Inflammatory macrophage treated with lipopolysaccharide for 1 hour (primary cell): ENCODE measurements at places on chromosomes 5 and 9.
A peak's percentile ranks its signal among the peaks of the same experiment; 100 is the strongest.

DNA sequence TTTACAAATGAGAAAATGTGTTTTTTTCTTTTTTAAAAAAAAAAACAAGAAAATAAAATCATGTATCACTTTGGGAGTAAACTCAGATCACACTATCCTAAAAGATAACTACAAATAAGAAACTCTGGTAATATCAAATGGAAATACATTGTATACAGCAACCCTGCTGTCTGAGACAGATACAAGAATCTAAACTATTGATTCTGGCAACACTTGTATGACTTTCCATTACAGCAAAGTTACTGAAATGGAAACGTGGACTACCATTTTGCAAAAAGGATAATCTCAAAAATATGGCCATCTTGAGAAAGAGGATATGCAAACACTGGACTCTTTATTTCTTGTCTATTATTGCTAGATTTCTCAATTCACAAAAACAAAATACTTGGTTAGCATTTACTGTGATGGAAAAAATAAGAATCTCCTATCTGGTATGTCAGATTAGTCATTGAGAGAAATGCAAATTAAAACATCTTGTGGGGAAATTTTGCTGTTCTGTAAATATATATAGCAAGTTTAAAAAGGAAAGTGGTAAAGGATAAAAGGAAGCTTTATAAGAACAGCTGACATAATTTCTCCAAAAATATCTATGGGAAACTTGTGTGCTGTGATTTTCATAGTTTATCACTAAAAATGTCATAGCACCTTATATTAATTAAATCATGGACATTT, 112.9 kb upstream of the FER start:
- DNase-seq = peak; percentile 26

DNA sequence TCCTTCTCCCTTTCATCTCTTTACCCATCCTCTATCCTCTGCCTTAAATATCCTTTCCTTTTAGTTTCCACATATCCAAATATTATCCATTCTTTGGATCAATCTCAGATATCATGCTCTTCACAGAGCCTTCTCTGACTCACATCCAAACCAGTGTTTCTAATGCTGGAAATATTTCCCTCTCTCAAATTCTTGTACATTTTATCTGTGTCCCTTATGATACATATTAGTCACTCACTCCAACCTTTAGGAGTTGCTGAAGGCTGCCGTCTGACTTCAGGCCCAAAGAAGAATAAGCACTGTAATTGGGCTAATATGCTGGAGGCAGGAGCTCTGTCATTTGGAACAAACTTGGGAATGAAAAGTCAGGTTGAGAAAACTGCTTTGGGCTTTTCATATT, 156.4 kb upstream of the RUSC2 start:
- DNase-seq = no peak

- no peak for DNase-seq
Measured at GRCh38 chr9:124074746-124075145, 63.2 kb downstream of the LHX2 start.

DNA sequence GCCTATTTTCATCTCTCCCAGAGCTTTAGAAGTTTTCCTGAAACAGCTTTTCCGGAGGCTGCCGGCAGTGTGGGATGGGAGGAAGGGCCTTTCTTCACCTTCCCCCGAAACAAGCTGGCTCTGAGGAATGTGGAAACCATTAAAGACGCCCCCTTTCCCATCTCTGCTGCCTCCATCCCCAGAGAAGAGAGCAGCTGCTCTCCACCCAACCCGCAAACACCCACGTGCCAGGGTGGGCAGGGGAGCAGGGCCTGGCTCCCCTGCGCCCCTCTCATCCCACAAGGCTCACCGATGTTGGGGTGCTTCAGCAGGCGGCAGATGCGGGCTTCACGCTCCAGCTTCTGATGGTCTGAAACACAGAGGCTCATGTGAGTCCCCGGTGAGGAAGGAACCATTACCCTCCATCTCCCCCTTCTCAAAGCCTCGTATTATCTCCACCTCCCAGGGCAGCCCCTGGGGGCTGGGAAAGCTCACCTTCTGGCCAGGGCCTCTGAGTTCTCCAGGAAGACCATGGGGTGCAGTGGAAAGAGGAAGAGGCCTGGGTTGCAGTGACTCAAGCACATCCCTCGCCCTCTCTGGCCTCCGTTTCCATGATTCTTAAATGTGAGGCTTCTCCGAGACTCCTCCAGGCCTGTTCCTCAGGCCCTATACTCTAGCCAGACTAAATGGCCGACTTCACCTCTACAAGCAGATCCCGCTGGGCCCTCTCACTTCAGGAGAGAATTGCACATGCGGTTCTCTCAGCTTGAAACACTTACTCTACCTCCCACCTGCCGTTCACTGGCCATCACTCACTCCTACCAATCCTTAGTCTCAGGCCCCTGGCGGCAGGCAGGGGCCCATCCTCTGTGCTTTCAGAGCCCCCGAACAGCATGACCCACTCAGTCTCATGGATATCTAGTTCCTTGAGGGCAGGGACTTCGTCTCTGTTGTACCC, 24.6 kb downstream of the CAMK2A start:
- no peak for DNase-seq

- no peak for DNase-seq
Measured at GRCh38 chr5:33309536-33310345, 131.0 kb upstream of the TARS1 start.

GRCh38 chr5:132689513-132689912, 15.7 kb downstream of the IL4 start:
- no peak for DNase-seq

DNA sequence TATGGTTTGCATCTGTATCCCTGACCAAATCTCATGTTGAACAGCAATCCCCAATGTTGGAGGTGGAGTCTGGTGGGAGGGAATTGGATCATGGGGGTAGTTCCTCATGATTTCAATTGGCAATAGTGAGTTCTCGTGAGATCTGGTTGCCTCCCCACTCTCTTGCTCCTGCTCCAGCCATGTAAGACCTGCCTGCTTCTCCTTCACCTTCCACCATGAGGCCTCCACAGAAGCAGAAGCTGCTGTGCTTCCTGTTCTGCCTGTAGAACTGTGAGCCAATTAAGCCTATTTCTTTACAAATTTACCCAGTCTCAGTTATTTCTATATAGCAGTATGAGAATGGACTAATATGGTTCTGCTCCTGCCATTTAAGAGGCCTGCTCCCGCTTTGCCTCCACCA, 32.9 kb downstream of the SCAI start:
- no peak for DNase-seq

- peak; percentile 94 for DNase-seq
Measured at GRCh38 chr5:100900796-100901781, 2.0 kb downstream of the ST8SIA4 start.

GRCh38 chr5:27316271-27316650, 277.9 kb upstream of the CDH9 start:
- DNase-seq = no peak

GRCh38 chr9:37972351-37972848, 68.5 kb upstream of the SLC25A51 start:
- DNase-seq = no peak

GRCh38 chr5:142255831-142256230, 69.0 kb downstream of the SPRY4 start:
- no peak for DNase-seq

- no peak for DNase-seq
Measured at GRCh38 chr9:122315534-122315933, 50.9 kb downstream of the MRRF start.

DNA sequence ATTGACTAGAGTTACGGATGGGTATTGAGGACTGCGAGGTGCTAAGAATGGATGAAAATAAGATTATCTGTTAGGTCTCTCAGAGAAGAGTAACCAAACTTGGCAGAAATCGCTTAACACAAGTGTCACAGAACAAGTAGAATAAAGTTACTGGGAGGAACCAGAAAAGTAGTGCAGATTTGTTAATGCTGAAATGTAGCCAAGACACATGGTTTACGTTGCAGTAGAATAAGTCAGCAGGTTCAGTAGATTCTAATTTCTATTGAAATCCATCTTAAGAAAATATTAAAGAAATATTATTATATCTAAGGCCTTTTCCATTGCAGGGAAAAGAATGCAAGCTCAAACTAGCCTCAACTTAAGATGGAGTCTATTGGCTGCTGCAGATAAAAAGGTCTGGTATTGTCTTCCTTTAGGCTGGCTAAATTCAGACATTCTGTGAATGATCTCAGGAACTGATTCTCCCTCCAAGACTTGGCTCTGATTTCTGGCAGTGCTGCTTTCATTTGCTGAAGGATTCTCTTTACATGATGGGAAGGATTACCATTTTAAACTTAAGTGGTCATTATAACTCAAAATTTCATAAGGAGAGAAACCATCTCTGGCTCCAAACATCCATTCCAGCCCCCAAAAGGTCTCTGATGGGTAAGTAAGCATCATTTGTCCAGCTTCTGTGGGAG, 314.9 kb downstream of the MARCHF11 start:
- DNase-seq = no peak

DNA sequence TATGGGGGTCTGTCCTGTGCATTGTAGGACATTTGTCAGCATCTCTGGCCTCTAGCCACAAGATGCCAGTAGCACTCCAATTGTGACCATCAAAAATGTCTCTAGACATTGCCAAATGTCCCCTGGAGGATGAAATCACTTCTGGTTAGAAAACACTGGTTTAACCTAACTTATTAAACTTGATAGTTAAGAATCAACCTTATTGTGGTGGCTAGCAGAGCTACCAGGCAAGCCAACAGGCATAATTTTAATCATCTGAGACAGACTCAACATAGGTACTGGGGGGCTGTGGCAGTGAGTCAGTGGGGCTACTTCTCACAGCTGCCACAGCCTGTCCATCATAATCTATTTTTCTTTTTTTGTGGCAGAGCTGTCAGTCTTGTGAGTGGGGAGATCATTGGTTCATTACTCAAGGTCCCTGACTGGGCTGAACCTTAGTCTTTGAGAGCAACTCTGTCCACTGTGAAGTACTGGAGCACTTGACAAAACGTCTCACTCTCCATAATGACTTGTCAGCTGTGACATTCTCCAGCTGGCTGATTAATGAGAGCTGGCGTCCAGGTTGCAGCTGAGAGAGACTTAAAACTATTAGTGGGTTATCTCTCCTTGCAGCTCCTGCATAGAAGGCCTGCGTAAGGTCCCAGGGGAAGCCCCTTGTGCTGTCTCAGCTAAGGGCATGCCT, 107.9 kb downstream of the DCP2 start:
- no peak for DNase-seq

- DNase-seq = no peak
Measured at GRCh38 chr5:163760498-163760897, 255.1 kb downstream of the MAT2B start.

GRCh38 chr5:149094996-149095395, 32.1 kb upstream of the SH3TC2 start:
- no peak for DNase-seq

DNA sequence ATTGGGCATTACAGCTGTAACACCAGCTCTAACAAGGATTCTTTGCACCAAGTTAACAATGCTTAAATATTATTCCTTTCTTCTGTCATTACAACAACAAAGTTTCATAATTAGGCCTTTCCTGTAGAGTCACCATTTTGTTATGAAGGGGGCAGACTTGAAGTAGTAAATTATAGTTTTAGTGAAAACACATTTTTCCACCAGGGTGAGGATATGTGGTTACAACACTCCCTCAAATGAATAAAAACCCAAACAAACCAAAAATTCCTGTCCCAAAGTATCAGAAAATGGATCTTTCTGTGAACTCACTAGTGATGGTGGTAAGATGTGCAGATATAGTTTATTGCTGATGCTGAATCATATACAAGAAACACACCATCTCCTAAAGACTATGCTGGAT, 250.5 kb upstream of the TUT7 start:
- DNase-seq = no peak

DNA sequence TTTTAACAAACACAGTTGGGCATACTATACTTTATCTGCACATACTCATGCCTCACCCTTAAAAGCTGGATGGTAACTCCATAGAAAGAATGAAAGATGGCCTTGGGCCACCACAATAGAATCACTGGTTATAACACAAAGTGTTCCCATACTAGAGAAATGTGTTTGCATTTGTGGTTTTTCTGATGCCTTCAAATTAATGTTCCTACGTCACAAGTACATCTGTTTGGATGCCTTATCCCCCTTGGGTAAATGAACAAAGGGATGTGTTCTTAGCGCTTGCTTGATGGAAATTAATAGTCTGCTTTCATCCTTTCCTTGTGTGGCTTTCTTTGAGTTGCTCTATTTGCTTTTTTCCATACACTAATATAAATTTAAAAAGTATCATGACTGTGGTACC, 291.1 kb upstream of the PDE4D start:
- no peak for DNase-seq

- no peak for DNase-seq
Measured at GRCh38 chr5:50767588-50767987, 101.2 kb downstream of the PARP8 start.

- peak; percentile 96 for DNase-seq
Measured at GRCh38 chr9:91419222-91420191, 4.1 kb downstream of the NFIL3 start.

- no peak for DNase-seq
Measured at GRCh38 chr9:89928106-89928505, 323.3 kb downstream of the GADD45G start.

DNA sequence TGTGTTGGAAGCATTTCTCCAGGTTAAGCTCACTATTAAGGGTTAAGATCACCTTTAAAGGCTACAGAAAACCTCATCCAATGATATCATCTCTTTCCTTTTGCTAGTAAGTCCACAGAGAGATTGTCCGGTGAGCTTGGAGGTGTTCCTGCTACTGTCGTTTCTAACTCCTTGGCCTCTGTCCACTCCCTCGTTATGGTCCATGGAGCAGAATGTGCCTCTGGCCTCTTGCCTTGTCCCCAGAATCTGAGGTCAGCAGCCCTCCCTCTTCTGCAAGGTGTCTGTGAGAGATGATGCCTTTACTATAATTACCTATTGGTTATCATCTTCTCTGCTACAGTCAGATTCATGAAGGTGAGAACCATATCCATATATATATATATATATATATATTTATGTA, 15.0 kb downstream of the ORM2 start:
- no peak for DNase-seq

GRCh38 chr5:143701493-143701892, 110.5 kb upstream of the HMHB1 start:
- DNase-seq = peak; percentile 9

GRCh38 chr5:135367076-135367475, 32.0 kb downstream of the MACROH2A1 start:
- DNase-seq = no peak

GRCh38 chr5:67648201-67648671, 451.6 kb upstream of the CD180 start:
- DNase-seq = no peak

GRCh38 chr9:625613-626012, 215.9 kb upstream of the DMRT1 start:
- no peak for DNase-seq

DNA sequence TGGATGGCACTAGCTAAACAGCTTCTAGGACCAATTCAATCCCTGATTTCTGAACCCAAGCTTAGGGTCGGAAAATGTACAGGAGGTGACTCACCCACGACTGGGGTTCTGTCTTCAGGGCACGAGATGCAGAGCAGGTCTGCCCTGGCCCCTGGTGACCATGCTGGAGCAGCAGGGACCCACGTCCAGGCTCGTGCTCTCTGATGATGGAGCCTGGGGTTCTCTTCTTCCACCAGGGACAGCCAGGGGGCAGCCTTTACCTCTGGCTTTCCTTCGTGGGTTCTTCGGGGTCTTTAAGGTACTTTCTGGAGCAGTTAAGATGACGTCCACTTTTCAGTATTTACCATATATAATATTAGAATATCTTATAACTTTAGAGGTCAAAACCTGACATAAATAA, 2.1 kb downstream of the CFAP77 start:
- peak; percentile 26 for DNase-seq

- DNase-seq = no peak
Measured at GRCh38 chr5:26518065-26518464, 520.3 kb downstream of the CDH9 start.

GRCh38 chr5:163252950-163253349, 184.4 kb upstream of the CCNG1 start:
- no peak for DNase-seq
